A549 treated with AZD2906 at 1 μM for 4 hours (cell line): ENCODE measurements at places on chromosomes 4 and X. TPM values are rescaled to one million over a fixed set of nuclear protein-coding genes. Genes with fewer than 3 reads are reported as not detected.

TREX2 gene
- total RNA-seq = 0.85 to 1.7 TPM (median 1.4 TPM) in 5 replicates

SH3RF1 gene
- 6.4 to 9.2 TPM (median 7.2 TPM) in 5 replicates for total RNA-seq

HHIP gene
- 0.37 to 1.3 TPM (median 0.76 TPM) in 5 replicates for total RNA-seq

PAGE5 gene
- not detected in 5 replicates for total RNA-seq

CT45A1 gene
- 0.07 TPM in 1 of 5 replicates, not detected in the others for total RNA-seq

ITM2A gene
- 0.06 to 0.15 TPM (median 0.10 TPM) in 3 of 5 replicates, not detected in the others for total RNA-seq

PDZD4 gene
- total RNA-seq = 3.0 to 3.7 TPM (median 3.5 TPM) in 5 replicates
